ENCODE measurements at places on chromosomes 11 and 22.

DNA sequence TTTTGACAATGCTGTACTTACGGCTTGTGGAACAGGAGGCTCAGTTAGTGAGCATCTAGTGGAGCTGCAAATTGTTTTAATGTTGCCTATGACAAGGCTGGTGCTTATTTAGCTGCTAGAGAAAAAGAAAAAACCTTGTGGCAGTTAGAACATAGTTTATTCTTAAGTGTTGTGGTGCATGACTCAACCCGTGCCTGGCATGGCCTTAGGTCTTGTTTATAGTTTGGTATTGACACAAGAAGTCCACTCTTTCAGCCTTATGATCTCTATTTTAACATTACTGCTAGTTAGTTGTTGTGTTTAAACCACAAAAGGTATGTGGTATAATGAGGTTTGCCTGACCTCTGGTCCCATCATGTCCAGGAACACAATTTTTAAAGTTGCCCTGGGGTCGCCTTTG is 744.6 kb downstream of the FAM181B start:
- no peak for DNase-seq

GRCh38 chr11:121082670-121083069 is 18.4 kb upstream of the TECTA start:
- DNase-seq = no peak

DNA sequence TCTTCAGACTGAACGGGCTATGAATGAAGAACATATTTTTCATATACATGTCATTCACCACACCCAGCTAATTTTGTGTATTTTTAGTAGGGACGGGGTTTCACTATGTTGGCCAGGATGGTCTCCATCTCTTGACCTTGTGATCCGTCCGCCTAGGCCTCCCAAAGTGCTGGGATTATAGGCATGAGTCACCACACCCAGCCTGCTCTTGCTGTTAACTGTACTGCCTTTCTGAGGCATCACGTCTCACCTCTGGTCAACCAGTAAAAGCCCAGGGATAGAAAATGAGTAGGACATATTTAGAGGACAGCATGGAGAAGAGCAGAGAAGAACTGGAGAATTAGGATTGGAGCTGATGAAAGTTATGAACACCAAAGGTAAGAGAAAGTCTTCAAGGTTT is 55.6 kb downstream of the APOL3 start:
- DNase-seq = no peak

- DNase-seq = peak; percentile 54
Measured at GRCh38 chr11:69055598-69056516, 7.1 kb downstream of the TPCN2 start.

DNA sequence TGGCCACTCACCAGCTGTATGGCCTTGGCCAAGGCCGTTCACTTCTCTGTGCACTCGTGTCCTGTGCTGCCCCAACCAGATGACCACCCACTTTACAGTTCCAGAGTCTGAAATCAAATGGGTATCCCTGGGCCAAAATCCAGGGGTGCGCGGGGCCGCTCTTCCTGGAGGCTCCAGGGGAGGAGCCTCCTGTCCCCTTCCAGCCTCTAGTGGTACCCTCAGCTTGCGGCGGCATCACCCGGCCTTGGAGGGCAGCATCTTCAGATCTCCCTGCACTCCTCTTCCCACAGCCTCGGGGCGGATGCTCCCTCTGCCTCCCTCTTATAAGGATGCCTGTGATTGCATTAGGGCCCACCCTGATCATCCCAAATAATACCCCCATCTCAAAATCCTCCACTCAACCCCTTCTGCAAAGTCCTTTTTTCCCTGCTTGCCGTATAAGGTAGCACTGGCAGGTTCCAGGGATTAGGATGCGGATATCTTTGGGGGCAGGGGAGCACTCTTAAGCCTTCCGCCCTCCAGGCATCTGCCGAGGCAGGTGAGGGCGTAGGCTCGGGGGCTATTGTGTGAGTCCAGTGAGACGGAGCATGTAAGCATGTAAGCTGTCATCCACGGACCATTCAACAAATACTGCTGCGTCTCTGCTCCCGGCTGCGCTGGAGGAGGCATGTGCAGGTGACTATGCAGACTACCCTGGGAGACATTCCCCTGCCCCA is 24.4 kb upstream of the SHISAL1 start:
- DNase-seq = no peak

GRCh38 chr22:46297151-46297812 is 612 bp downstream of the GTSE1 start:
- DNase-seq = peak; percentile 29

GRCh38 chr11:2805388-2806056 is 80.1 kb downstream of the CDKN1C start:
- DNase-seq = no peak

- DNase-seq = no peak
Measured at GRCh38 chr11:45815747-45816146, 10.8 kb downstream of the SLC35C1 start.

- peak; percentile 28 for DNase-seq
Measured at GRCh38 chr11:75668451-75669297, at the start of gene MAP6. TSS of gene MAP6 (minus strand) at chr11:75669038. CDS start at chr11:75668369, 669 bp downstream.

DNA sequence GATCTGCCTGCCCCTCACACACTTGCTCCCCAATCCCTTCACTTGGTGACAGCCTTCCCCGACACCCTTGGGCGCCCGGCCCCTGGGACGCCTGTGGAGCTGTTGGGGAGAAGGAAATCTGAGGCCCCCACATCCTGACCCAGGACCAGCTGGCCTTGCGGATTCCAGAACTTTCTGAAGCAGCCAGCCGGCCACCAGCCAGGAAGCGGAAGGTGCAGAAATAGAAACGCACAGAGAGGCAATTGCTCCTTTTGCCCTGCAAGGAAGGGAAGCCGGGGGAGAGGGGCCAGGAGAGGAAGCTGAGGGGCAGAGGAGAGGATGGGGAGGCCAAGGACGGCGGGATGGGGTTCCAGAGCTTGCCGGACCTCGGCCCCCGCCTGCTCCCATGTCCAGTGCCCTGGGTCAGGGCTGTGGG is 66.7 kb upstream of the LINC01488 start:
- no peak for DNase-seq

- DNase-seq = no peak
Measured at GRCh38 chr11:10648871-10649270, 44.7 kb downstream of the IRAG1 start.

DNA sequence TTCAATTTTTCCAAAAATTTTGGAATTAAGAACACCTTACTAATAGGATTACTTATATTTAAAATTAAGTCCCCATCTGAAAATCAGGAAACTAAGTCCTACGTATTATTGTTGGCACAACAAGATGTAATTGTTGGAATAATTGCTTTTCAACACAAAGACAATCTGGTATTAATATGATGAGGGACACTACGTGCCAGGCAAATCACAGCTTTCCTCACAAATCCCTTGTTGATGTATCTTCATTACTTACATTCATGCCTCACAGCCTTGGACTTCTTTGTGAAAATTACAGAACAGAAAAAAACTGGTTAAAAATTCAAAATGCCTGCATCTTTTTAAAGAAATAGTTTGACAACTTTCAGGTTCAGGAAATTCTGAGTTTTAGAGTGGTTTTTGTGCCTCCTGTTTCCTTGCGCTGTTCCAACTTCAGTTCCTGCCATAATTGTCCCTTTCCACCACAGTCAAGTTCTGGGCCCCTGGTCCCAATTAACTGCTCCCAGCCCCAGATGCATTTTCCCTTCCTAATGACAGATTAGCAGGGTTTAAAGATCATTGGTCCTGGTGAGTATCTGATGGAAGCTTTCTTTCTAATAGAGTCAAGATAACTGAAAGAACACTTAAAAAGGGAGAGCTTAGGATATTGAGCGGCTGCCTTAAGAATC is 23.3 kb upstream of the CCDC34 start:
- no peak for DNase-seq

DNA sequence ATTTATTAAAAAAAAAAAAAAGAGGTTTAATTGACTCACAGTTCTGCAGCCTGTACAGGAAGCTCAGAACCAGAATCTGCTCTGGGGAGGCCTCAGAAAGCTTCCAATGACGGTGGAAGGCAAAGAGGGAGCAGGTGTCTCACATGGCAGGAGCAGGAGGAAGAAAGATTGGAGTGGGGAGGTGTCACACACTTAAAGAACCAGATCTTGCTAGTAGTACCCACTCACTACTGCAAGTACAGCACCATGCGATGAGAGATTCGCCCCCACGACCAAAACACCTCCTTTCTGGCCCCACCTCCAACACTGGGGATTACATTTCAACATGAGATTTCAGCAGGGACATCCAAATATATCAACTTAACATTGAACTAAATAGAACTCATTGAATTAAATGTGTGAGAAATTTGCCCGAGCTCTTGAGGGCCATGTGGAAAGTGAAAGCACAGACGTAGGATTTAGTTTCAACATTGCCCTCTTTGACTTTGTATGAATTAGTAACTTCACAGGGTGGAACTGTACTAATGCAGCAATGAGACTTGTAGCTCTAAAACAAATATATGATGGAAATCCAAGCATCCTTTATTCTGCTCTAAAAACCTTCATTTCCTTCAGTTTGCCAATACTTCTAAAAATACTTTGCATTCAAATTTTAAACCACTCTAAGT is 628.2 kb downstream of the FAM181B start:
- no peak for DNase-seq

DNA sequence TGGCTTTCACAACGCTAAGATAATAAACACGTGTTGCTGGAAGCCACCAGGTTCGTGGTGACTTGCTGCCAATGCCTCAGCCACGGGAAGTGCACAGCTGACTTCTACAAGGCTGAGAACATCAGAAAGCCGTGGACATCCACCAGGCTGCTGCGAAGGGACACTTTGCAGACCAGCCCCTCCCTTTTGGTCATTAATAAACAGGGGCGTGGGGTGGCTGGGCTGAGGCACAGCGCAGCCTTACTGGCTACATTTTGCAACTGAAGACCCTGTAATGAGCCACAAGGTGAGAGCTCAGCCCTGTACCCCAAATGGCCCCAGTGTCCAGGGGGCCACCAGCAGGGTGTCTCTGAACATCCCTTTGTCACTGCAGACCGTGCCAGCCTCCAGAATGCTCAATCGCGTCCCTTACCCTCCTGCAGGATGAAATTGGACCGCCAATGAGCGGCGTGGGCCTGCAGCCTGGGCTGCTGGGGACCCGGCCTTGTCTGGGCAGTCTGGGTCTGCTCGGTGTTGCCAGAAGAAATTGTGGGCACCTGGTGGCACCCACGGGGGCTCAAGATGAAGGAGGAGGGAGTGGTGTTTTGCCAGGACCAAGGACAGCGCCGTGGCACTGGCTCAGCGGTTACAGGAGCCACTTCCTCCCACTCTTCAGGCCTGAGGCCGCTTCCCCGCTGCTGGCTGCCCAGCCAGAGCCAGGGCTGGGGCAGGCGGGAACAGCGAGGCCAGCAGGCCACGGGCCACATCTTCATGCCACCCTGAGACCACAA is 181.9 kb downstream of the CTTN start:
- DNase-seq = no peak

- DNase-seq = no peak
Measured at GRCh38 chr11:128625746-128626145, 38.4 kb upstream of the ETS1 start.

GRCh38 chr11:47393163-47394049 is 15.0 kb upstream of the SLC39A13 start:
- no peak for DNase-seq

DNA sequence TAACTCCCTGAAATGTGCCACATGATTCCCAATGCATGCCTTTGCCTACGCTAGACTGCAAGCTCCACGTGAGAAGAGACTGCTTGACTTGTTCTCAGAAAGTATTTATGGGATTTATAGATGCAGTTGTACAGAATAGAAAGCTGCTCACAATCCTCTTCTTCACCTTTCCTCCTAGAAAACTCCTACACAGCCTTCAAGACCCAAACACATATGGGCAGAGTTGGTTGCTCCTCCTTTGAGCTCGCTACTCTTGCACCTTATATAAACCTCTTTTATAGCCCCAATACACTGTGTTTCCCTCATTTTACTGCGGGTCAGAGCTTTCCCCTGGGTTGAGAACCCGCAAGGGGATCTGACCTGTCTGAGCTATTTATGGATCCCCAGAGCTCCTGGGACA is 16.4 kb downstream of the C1QTNF6 start:
- no peak for DNase-seq

GRCh38 chr22:20550851-20551744 is 43.7 kb downstream of the MED15 start:
- peak; percentile 57 for DNase-seq

- DNase-seq = peak; percentile 7
Measured at GRCh38 chr11:64809781-64810241, 540 bp downstream of the MEN1 start.

GRCh38 chr11:116130122-116130521 is 625.9 kb upstream of the CADM1 start:
- DNase-seq = no peak

DNA sequence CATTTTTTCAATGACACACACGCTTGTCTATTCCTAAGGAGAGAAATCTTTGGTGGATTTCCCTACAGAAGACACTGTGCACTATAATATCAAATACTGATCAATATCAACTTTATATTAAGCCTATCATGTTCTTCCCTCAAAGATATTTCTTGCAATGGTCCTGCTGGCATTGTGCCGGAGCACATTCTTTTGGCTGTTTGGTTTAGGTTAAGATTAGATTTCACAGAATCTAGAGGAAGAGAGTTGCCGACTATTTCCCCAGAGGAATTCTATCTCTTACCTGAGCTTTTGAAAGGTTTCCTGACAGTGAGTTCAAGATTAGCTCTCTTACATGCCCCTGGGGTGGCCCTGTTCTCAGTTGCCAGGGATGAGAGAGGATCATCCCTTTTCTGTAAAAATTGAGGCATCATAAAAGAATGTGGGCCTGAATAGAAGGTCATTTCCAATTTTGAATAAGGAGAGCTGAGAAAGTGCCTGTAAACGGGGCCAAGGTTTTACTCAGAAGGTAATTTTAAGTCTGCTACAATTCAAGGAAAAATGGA is 180.6 kb upstream of the ARHGAP20 start:
- no peak for DNase-seq

GRCh38 chr11:26319906-26320305 is 12.0 kb upstream of the ANO3 start:
- no peak for DNase-seq

Data from activated CD4-positive, alpha-beta T cell treated with anti-CD3 and anti-CD28 coated beads, Interleukin-2, amount 50 U/mL, for 16 hours (primary cell).